ENCODE measurements at places on chromosomes 7 and 10.

- no peak for DNase-seq
Measured at GRCh38 chr7:73565675-73566340, 8.3 kb upstream of the BCL7B start.

DNA sequence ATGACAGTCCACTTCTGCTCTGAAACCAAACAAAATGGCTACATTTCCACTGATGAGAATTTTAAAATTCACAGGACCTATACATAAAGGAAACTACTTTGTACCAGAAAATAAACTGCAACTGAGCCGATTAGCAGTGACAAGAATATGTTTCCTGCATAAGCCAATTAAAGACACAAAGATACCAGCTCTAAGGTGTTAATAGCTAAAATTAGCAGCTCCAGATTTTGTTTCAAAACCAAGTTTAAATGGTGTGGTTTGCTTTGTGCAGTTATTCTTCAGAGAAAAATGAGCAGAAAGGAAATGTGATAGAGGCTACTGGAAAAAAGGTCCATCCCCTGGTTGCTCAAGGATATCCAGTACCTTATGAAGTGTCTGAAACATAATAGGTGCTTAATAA lies 123.2 kb downstream of the ANK3 start:
- no peak for DNase-seq

DNA sequence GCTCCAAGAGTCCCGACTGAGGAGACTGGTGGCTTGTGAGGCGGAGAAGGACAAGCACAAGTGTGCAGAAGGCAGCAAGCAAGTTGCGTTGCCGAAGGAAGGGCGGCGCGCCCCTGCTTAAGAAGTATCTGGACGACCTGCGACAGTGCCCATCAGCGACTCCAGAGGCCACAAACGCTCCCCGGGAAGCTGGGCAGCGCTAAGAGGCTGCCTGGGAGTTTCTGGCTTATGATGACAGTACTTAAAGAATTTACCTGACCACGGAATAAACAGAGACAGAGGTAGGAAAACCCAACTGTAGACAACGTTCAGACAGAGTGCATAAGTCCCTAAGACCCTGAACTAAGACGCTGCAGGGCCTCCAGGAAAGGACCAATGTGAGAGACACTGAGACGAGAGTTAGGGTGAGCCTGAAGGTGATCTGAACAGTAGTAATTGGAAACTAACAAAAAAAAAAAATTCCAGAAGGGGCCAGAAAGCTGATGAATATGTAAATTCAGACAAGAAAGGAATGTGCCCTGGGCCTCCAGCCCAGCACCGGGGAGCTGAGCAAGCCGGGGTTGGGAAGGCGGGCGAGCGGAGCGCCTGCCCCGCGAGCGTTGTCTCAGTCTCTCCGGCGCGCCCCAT lies 1.0 kb downstream of the OSBPL3 start:
- no peak for DNase-seq

- no peak for DNase-seq
Measured at GRCh38 chr10:47244560-47245500, 55.2 kb upstream of the GDF10 start.

DNA sequence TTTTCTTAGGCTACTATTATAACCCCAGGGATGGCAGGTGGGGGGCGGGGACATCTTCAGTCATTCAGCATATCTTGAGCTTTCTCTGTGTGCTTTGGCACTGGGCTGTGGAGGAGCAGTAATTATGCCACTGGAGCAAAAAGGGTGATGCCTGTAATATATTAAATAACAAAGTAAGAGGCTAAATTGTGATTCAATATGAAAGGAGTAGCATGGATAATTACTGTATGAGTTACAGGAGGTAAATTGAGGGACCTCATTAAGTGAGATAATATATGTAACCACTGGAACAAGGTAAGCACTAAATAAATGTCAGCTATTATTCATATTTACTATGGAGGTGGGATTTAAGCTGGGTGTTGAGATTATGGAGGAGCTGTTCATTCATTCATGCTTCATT lies 3.3 kb upstream of the STN1 start:
- DNase-seq = no peak

GRCh38 chr10:118753331-118754228 lies 1.2 kb downstream of the CACUL1 start:
- no peak for DNase-seq

- DNase-seq = peak; percentile 24
Measured at GRCh38 chr10:104274762-104275721, 6.1 kb downstream of the GSTO2 start.

DNA sequence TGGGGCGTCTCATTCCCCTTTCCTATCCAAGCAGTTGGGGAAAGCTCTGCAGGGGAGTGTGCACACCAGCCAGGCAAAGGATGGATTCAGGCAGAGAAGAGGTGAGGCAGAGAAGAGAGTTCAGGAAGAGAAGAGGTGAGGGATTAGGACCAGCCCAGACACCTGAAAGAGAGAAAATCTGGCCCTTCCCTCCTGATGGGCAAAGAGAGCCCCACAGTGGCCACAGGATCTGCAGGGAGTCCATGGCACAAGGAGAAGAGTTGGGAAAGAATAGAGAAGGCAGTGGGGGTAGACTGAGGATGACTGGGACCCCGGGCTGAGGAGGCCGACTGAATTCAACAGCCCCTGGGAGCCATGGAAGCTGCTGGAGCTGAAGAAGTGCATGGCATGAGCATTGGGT lies 140.4 kb upstream of the ZMIZ1 start:
- no peak for DNase-seq

GRCh38 chr7:141225916-141226618 lies 152.2 kb downstream of the TMEM178B start:
- no peak for DNase-seq

GRCh38 chr7:38280000-38280399 lies 6.6 kb upstream of the TARP start:
- DNase-seq = no peak

- peak; percentile 67 for DNase-seq
Measured at GRCh38 chr10:86376852-86377796, 10.5 kb upstream of the GRID1 start.

- DNase-seq = no peak
Measured at GRCh38 chr7:92095380-92095779, 38.9 kb downstream of the CYP51A1 start.

DNA sequence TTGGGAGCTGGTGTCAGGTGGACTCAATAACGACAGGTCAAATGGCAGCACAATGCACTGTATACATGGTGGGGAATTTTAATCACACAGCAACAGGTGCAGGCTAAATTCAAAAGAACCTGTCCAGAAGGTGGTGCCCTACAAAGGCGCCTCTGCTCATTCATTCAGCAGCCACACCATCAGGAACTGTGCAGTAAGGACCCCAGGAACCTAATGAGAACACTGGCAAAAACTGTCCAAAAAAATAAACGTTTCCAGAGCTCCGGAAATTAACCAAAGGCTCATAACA lies 21.9 kb upstream of the CRYGN start:
- no peak for DNase-seq

GRCh38 chr7:112448891-112449290 lies 1.4 kb upstream of the IFRD1 start:
- DNase-seq = no peak

DNA sequence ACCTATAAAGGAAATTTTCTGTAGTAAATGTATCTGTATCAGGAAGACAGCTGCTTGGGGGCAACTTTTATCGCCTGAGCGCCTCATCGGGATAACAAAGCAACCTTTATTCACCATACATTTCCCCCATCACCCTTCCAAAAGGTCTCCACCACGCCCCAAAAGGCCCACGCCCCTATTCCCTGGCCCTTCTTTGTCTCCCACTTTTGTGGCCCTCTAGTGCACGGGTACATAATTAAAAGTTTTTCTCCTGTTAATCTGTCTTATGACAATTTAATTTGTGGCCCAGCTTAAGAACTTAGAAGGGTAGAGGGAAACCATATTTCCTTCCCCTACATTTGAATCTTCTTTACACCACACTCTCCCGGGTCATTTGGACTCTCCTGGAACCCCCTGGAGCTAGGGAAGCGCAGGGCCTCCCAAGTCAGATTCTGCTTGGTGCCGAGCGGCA lies 625 bp downstream of the RP9 start:
- DNase-seq = no peak

DNA sequence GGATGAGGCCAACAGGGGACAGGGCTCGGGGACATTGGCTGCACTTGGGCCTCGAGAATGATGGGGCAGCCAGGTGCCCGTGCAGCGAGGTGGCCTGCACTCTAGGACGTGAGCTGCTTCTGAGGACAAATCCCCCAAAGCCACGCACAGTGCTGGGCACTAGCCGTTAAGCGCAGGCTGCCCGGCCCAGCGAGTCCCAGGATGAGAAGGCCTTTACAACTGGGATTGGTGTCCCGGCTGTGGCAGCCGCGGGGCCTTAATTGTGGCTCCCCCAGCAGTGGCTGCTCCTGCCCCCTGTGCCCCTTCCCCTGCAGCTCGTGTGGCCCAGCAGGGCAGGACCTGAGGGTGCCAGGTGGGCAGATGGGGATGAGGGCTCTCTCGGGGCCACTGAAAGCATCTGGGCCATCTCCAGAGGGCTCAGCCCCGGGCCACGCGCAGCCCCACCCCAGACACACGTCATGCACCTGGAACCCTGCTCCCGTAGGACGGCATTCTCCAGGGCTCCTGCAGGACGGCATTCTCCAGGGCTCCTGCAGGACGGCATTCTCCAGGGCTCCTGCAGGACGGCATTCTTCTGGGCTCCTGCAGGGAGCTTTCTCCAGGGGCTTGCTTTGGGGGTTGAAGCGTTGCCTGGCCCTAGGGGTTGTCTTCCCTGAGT lies 6.6 kb downstream of the PWWP2B start:
- no peak for DNase-seq

- no peak for DNase-seq
Measured at GRCh38 chr7:111694376-111694775, 132.1 kb upstream of the IMMP2L start.

- DNase-seq = no peak
Measured at GRCh38 chr10:106816318-106817085, 348.0 kb downstream of the SORCS1 start.

DNA sequence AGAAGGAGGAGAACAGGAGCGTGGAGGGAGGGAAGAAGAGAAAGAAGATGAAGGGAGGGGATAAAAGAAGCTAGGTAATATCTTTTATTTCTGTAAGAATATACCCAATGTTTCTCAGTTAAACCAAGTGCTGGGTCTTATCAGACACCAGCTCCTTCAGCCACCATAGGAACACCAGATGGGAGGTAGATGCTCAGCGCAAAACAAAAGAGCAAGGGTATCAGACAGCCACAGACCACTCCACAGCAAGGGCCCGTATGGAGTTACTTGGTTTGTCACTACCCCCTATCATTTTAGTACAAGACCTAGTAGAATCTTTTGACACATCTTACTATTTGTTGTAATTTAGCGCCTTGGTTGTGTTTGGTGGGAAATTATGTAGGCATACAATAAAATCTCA lies 65.9 kb upstream of the FAM133B start:
- no peak for DNase-seq

DNA sequence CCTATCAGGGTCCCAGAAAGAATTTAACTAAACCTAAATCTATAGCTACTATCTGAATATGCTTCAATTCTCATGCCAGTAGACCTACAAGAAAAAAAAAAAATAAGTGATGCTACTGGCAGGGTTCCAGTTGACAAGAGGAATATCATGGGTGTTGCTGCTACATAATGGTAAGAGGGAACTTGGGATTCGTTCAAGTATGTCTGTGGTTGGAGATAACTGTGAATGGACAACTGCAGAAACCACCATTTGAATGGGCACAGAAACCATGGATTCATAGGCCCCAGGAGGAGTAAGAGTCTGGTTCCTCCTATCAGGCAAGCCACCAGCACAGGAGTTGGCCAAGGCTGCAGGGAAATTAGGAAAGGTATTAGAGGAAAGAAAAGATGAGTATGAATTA lies 287.6 kb upstream of the HGF start:
- no peak for DNase-seq

GRCh38 chr10:3292636-3293035 lies 120.1 kb upstream of the PITRM1 start:
- DNase-seq = no peak

GRCh38 chr10:124693801-124694416 lies 50.3 kb downstream of the FAM53B start:
- no peak for DNase-seq

DNA sequence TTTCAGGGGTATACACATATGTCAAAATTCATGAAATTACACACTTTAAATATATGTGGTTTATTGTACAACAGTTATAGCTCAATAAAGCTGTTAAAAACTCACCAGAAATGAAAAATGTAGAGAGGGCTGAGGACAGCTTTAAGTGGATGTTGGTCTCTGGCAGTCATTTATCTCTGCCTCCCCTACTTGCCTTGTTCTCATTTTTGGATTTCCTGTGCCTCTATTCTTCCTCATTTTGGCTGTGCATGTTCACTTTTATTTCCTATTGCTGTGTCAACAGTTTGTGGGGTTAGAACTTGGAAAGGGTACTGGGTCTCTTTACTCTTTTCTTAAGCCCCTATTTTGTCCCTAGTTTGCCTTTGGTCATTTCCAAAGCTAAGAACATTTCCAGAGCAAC lies 18.6 kb upstream of the MEST start:
- DNase-seq = no peak

GRCh38 chr10:72134785-72135767 lies 46.7 kb upstream of the SPOCK2 start:
- DNase-seq = no peak

DNA sequence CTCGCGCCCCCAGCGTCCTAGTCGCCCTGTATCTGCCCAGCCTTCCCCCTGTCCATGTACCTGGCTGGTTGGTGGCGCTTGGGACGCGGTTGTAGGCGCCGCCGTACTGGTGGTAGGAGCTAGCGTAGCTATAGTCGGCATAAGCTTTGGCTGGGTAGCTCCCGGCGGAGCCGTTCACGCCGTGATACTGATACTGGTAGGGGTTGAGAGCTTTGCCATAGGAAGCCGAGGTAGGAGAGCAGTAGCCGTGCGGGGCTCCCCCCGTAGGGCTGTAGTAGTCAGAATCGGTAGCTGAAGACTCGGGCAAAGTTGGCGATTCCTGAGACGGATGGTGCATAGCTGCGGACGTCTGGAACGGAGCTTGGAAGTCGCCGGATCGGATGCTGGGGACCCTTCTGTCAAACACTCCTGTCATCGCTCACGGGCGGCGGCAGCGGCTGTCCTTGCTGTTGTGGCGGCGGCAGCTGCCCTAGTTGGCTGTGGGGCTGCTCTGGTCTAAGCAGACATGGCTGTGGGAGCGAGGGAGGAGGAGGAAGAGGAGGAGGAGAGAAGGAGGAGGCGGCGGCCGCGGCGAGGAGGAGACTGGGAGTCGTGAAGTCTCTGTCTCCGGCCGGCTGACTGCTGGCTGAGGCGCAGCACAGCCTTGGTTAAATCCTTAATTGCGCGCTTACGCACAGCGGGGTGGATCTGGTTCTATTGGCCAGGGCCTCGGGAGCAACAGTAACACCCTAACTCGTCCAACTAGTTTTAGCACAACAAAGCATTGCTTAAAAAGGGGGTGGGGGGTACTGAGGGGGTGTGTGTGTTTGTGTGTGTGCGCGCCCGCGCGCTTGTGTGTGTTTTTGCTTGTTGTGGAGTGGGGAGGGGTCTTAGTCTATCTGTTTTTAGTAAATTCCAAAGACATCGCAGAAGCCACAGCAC lies at the start of gene DLX5:
Gene DLX5 (minus strand): TSS at position 623 of the 921 bp plus-strand sequence. CDS start 208 bp downstream, at position 415.
- DNase-seq = no peak

DNA sequence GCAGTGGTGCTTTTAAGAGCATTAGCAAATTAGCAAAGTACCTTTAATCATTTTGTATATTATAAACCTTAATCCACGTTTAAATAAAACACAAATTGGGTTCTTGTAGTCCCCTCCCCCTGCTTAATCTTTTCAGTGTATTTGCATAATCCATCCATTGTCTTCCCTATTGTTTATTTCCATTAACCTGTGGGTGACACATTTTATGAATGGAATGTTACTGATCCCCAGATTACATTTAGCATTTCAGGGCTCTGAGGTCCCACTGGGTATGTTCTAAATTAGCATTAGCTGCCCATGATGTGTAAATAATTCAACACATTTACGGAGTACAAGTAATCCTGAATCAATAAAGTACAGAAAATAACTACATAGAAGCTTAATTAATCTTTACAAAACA lies 138.4 kb upstream of the FEZF1 start:
- no peak for DNase-seq

GRCh38 chr7:114264023-114264422 lies 150.6 kb upstream of the FOXP2 start:
- no peak for DNase-seq
